ENCODE measurements at places on chromosomes 6 and 20.

GRCh38 chr6:79694156-79694555 is 63.0 kb downstream of the SH3BGRL2 start:
- DNase-seq = no peak

- no peak for DNase-seq
These were observed 28.6 kb downstream of the ORC3 start for GRCh38 chr6:87618531-87618930.

GRCh38 chr6:117478853-117479231 is 3.6 kb upstream of the DCBLD1 start:
- no peak for DNase-seq

- no peak for DNase-seq
These were observed 34.3 kb downstream of the FYN start for GRCh38 chr6:111838749-111839484.

DNA sequence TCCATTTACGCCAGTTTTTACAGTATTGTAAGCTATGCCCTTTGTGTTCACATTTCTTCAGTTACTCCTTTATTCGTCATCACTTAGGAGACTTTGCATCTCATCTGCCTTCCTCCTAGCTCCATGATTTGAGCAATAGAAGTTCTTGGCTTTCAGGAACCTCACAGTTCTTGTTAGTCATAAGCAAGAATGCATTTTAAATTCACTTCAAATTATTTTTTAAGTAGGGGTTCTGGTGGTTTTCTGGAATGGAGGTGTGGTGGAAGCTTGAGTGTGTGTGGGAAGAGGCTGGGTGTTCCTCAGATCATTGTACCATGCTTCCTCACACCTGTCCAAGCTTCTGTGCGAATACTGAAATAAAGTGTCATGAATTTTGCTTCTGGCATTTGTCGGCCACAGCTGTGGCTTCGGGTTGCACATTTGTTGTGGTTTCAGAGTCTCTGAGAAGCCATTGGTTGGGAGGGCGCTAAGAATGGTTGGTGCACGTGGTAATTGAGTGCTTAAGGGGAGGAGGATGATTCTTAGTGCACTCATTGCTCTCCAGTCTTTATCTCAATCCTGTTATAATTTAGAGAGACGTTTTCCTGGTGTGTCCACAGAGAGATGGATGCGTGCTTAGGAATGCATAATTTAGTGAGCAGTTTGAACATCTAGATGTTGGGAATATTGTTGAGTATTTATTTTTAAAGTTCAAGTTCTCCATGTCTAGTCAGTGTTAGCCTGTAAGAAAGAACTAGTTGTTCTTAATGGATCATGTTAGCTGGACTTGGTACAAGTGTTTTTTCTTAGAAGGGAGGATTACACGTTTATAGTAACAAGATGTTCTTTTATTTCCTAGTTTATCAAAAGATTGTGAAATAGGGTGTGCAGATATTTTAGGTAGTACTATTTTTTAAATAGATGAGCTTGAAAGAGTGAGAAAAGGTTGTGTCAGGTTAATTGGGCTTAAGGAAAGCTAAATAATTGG is 31.9 kb downstream of the FOXO3 start:
- peak; percentile 36 for DNase-seq

DNA sequence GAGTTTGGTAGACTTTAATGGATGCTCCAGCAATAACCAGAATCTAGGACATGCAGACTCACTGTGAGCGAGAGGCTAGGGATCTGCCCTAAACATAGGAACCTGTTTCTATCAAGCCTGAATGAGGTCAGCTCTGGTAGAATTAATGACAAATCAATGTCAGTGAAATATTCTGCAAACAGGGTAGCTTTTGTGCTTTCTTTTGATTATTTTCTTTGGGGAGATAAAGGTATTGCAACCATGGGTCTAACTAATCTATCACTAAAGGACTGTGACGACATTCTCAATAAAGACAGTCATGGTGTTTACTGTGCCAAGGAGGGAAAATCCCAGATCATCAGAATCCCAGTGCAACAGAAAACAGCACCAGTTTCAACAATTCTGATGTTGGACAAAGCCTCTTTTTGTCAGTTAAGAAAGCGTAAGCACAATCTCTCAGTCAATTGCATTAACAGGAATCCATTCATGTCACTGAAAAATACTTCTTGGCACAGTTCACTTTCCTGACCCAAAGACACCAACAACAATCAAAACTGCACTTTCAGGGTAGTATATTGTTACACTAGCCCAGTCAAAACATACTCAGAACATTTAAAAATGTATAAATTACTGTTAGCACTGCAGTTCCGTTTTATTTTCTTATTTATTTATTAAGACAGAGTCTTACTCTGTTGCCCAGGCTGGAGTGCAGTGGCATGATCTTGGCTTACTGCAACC is 36.8 kb upstream of the SMIM29 start:
- no peak for DNase-seq
